ENCODE measurements at places on chromosomes 5 and 9. TPM values are rescaled to one million over a fixed set of nuclear protein-coding genes. Genes with fewer than 3 reads are reported as not detected.

GRCh38 chr5:56685503-56686217, 129.7 kb upstream of the MAP3K1 start:
- no peak for ATAC-seq

DNA sequence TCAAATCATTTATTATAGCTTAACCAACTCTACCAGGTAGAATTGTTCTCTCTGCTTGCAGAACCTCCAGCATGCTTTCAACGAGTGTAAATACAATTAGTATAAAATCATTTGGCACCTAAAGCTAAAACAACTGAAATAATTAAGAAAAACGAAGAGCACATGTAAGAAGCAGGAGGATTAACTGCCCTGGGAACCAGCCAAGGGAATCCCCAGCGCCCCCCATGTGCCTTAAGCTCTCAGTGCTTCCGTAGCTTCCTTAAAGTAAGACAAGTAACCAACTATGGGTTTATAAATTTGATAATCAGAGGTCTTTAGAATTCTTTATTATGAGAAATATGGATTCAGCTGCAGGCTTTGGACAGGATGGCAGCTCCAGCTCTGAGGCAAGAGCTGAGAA, 402.4 kb downstream of the RAB3C start:
- no peak for ATAC-seq

- no peak for ATAC-seq
Observed at GRCh38 chr9:4333231-4333740, 33.4 kb upstream of the GLIS3 start.

- ATAC-seq: peak; percentile 41
Observed at GRCh38 chr9:123395276-123395688, 39.3 kb downstream of the CRB2 start.

DNA sequence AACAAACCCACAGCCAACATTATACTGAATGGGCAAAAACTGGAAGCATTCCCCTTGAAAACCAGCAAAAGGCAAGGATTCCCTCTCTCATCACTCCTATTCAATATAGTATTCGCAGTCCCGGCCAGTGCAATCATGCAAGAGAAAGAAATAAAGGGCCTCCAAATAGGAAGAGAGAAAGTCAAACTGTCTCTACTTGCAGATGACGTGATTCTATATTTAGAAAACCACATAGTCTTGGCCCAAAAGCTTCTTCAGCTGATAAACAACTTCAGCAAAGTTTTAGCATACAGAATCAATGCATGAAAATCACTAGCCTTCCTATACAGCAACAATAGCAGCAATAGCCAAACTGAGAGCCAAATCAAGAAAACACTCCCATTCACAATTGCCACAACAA, 333.7 kb upstream of the EDIL3 start:
- no peak for ATAC-seq

- no peak for ATAC-seq
Observed at GRCh38 chr9:4596165-4596922, 65.8 kb upstream of the PLPP6 start.

DNA sequence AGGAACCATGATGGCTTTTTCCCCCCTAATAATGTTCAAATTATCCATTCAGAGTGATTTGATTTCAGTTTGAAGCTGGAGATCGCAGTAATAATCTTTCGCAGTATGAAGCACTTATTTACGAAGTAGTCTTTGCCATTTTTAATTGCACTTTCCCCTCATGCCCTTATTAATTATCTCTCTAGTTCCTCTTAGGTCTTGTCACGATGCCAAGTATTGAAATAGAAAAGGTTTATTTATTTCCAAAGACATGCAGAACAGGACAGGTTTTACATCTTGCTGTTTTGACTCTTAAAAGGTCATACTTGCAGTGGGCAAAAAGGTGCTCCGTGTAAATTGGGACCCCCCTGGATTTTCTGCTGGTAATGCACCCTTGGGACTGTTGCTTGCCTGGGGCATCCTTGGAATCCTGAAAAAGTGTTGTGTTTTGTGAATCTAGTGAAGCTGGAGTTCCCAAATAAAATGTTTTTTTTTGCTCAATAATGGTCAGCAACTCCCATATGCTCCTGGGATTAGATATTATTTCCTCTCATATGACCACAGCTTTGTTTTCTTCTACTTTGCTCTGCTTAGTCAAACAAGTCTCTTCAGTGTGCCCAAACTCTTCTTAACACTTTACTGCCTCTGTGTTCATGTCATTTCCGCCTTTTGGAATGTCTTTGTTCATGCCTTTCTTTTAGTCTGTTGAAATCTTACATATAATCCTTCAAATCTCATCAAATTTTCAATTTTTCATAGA, 278.3 kb downstream of the TMEM38B start:
- ATAC-seq: no peak

- no peak for ATAC-seq
Observed at GRCh38 chr9:3879315-3879714, 353.5 kb upstream of the RFX3 start.

DNA sequence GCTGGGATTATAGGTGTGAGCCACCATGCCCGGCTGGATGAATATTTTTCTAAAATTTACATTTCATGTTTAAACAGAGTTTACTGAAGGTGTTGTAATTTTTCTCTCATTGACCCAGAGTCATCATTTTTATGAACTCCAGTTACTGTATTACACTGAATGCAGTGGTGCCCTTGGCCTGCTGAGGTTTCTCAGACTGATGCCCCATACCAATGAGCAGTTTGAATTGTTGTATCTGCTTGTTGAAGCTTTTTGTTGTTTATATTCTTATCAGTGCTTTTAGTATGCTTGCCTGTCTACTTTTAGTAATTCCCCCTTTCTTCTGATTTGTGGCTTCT, 29.9 kb downstream of the NFX1 start:
- ATAC-seq: peak; percentile 45

- ATAC-seq: no peak
Observed at GRCh38 chr5:34742061-34742460, 85.9 kb downstream of the RAI14 start.

DNA sequence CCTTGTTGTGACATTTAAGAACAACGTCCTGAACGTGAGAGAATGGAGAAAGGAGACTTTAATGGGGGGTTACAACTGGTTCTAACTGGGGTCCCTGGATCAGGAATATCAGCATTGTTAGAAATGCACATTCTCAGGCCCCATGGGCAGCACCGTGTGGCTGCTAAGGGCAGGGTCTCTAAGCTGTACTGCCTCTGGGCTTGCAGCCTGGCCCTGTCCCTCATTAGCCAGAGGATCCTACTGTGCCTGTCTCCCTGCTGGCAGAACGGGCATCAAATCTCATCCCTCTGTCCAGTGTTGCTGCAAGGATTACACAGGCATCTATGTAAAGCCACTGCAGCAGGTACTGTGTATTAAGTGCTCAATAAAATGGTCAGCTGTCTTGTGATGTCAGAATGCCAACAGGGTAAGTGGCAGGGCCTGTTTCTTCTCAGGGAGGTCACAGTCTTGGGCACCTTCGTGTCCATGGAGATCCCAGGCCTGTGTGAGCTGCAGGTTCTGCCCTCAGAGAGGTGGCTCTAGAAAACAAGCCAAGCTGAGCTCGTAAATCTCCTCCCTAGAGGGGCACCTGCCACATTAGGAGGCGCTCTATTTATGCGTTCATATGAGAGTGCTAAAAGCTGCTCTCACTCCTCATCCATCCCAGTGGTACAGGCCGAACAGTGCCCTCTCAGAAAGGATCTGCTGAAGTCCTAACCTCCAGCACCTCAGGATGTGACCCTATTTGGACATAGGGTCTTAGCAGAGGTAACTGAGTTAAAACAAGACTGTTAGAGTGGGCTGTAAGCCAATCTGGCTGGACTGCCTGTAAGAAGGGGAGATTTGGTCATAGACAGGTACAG, 210.5 kb downstream of the GADD45G start:
- no peak for ATAC-seq

GRCh38 chr9:125119643-125120286, 23.6 kb downstream of the SCAI start:
- peak; percentile 50 for ATAC-seq

- ATAC-seq: no peak
Observed at GRCh38 chr9:16257604-16258003, 612.9 kb downstream of the BNC2 start.

DNA sequence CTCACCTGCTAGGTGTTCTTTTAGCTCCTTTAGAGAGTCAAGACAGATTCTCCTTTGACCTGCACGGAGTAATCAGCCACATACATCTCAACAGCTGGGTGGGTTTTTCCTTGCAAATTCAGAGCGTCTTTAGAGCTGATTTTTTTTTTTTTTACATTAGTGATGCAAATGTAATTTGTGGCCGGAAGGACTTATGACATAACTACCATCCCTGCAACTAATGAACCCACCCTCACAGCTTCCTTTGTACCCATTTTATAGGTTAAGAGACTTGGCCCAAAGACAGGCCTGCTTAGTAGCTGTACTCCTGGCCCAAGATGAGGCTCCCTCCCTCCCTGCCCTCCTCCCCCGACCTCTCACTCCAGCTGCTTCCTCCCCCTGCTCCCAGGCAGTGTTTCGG, 69.9 kb upstream of the NIPAL4 start:
- ATAC-seq: no peak

DNA sequence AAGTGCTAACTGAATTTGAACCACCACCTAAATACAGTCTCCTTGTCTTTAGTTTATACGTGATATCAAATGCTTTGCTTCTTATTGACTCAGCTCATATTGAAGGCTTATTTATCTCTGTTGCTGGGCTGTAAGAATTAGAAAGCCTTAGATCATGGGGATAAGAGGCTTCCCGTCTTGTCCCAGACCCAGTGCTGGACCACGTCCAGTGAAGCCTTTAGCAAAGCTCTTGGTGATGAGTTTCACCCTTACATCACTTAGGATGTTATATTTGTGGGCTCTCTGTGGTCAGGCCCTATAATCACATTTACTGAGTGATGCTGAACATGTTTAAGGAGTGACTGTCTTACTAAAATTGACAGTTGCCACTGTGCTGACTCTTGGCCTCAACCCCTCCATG, 11.2 kb downstream of the FAM240B start:
- ATAC-seq: no peak

DNA sequence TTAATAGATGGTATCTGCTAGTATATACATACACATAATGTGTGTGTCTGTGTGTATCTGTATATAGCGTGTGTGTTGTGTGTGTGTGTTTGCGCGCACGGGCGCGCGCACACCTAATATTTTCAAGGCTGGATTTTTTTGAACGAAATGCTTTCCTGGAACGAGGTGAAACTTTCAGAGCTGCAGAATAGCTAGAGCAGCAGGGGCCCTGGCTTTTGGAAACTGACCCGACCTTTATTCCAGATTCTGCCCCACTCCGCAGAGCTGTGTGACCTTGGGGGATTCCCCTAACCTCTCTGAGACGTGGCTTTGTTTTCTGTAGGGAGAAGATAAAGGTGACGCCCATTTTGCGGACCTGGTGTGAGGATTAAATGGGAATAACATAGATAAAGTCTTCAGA, 757 bp downstream of the FXN start:
- ATAC-seq: peak; percentile 4

DNA sequence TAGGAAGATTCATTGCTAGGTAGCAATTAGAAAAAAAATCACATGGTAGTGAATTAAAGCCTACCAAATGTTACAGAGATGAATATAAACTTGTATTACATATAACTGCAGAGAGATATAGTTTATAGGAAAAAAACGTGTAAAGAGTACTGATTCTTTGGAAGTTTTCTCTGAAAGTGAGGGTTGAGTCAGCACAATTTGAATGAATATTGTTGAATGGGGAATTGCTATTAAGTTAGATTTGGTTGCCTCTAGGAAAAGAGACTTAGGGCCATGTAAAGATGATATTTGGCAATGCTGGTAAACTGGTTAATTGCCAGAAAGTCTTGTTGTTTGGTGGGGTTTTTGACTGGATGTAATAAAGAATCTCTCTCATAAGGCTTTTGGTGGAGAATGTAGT, 37.2 kb upstream of the TAL2 start:
- ATAC-seq: no peak

DNA sequence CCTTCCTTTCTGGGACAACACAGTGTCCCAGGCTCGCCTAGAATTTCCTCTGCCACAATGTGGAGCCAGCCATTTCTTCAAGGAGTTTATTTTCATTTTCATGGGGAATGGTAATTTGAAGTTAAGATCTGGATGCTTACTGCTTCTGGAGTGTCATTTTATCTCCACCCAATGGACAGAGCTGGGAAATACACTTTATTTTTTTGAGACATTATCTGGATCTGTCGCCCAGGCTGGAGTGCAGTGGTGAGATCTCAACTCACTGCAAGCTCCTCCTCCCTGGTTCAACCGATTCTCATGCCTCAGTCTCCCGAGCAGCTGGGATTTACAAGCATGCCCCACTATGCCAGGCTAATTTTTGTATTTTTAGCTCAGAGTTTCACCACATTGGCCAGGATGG, 12.7 kb upstream of the THG1L start:
- peak; percentile 93 for ATAC-seq

DNA sequence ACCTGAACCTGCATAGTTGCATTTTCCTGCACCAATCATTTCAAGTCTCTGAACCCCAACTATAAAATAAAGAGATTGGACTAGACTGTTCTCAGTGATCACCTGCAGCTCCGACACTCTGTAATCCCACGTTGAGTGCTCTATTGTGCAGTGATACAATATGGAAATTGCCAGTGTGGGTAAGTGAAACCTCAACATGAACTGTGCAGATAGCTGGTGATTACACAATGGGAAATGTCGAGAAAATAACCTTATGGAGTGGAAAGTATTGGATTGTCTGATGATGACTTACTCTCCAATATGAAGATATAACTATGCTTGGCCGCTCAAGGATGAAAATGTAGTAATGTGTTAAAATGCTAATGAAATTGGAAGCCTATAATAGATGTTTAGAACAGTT, 293.1 kb upstream of the BRINP1 start:
- no peak for ATAC-seq

- no peak for ATAC-seq
Observed at GRCh38 chr5:171484460-171484899, 65.0 kb downstream of the FGF18 start.

GRCh38 chr5:96470785-96471184, 37.7 kb upstream of the PCSK1 start:
- no peak for ATAC-seq

DNA sequence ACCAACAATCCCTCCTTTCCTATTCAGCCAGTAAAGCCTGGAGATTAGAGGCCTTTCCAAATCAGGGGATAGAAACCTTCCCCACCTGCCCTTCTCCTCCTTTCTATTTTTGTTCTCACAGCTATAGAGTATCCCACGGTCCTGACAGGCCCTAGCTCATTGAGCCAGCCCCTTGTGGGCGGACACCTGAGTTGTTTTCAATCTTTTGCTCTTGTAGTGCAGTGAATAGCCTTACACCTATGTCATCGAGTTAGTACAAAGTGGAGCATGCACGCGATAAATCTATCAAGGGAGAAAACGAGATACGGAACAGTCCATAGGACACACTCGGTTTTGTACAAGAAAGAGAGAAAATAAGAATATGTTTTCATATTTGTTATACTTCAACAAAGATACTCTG, 77.2 kb downstream of the TSPAN17 start:
- ATAC-seq: no peak

- no peak for ATAC-seq
Observed at GRCh38 chr5:131366428-131366827, 102.6 kb downstream of the CDC42SE2 start.

GRCh38 chr5:150618163-150618562, 22.3 kb upstream of the SYNPO start:
- no peak for ATAC-seq

The SCGB3A2 gene
- 0.50 TPM for total RNA-seq

The LCN1 gene
- total RNA-seq: not detected

The WHRN gene
- total RNA-seq: 6.8 TPM

The CCDC171 gene
- 4.2 TPM for total RNA-seq

The ENG gene
- total RNA-seq: 0.64 TPM

The GADD45G gene
- 1.8 TPM for total RNA-seq

The ANXA1 gene
- total RNA-seq: 0.32 TPM

The ENTPD2 gene
- 0.45 TPM for total RNA-seq

The GKAP1 gene
- total RNA-seq: 16.4 TPM

The FOXD4L5 gene
- 0.21 TPM for total RNA-seq

The SLC6A3 gene
- total RNA-seq: 0.27 TPM

All from motor neuron (in vitro differentiated cells).